ENCODE measurements at places on chromosomes 6 and 20. TPM values are rescaled to one million over a fixed set of nuclear protein-coding genes. Genes with fewer than 3 reads are reported as not detected.

Gene PFDN4
- 92.4 TPM for total RNA-seq

Gene HLA-DOB
- total RNA-seq: 0.49 TPM

Gene SLC22A1
- not detected for total RNA-seq

Gene SS18L1
- 9.7 TPM for total RNA-seq

Gene LST1
- 0.14 TPM for total RNA-seq

Gene PEX3
- 21.6 TPM for total RNA-seq

Gene C20orf144
- 0.11 TPM for total RNA-seq

Gene EPB41L1
- total RNA-seq: 10.7 TPM

Gene ZSCAN23
- total RNA-seq: 0.07 TPM

Gene SLC22A2
- total RNA-seq: not detected

Gene COX7A2
- 80.7 TPM for total RNA-seq

Gene EDN1
- 496 TPM for total RNA-seq

Gene TMEM244
- not detected for total RNA-seq

Gene ACTR5
- total RNA-seq: 14.0 TPM

Gene MUC22
- not detected for total RNA-seq

Gene SIRPB1
- not detected for total RNA-seq

Gene HRH3
- total RNA-seq: not detected

Gene TBXT
- total RNA-seq: not detected

DNA sequence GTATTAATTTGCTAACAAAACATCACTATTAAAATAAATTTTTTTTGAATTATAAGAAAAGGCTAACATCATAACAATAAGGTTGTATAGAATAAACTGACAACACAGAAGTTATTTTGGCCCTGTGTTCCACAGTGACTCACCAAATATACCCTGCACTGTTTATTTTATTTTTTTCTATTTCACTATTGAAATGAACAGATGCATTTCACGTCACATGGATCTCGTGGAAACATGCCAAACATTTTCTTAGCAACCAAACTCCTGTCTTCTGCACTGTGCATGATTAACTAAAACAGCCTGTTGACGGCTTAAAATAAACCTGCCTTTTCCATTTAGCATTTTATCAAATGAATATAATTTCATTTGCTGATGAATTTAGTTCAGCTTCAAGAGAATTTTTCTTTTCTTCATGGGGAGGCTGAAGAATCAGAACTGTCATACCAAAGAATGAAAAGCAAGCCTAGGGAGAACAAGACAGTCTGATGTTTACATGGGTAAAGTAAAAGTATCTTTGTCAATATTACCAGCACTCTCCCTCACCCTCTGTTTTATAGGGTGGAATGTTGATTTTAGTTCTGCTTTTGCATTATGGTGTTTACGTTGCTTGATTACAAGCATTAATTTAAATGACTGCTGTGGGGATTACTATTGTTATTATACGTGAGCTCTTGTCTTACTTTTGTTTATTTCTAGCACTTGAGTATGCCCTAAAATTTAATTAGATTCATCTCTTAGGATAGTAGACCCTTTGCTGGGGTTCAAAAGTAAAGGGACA, 115.3 kb downstream of the LCA5 start:
- peak; percentile 94 for DNase-seq

- DNase-seq: no peak
These were observed 105.2 kb upstream of the MAP7 start for GRCh38 chr6:136655239-136656014.

GRCh38 chr20:1881240-1881835, 13.9 kb upstream of the SIRPA start:
- DNase-seq: no peak

- no peak for DNase-seq
These were observed 247.3 kb downstream of the ZNF217 start for GRCh38 chr20:53346335-53346648.

- no peak for DNase-seq
These were observed 185.8 kb upstream of the CCN2 start for GRCh38 chr6:132136981-132137380.

DNA sequence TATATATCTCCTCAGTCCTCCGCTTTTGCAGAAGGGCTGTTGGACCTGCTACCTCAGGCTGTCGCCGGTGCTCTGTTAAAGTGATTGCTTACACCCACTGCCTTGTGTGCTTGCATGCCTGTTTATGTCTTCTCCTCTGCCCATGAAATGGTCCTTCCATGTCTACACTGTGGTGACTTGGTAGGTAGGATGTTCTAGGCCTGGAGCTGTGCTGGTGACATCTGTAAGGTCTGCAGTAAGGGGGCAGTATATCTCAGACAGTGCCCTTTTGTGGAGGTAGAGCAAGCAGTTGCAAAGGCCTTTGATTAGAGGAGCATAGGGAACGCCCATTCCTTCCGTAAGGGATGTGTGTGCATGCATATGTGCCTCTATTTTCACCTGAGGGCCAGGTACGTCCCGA, 40.3 kb downstream of the VAPB start:
- DNase-seq: no peak

GRCh38 chr6:90701146-90701781, 114.4 kb upstream of the MAP3K7 start:
- DNase-seq: no peak

GRCh38 chr20:49580813-49581174, 12.9 kb upstream of the PTGIS start:
- DNase-seq: no peak

DNA sequence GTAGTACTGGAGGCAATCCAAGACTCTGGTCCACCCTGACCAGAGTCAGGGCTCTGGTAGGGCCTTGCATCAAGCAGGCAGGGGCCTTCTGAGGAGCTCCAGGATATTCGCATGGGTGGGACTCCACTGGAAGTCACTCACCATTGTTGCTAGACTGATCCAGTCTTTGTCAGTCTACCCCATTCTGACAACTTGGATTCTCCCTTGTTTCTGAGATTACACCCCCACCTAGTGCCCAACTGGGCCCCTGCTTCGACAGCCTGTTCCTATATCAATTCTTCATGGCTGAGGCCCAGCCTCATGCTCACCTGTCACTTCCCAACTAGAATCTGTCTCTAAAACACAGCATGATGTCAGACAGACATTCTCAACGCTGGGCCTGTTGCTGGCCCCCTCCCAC, 5.2 kb downstream of the SLC35D3 start:
- DNase-seq: no peak

- no peak for DNase-seq
These were observed 41.2 kb downstream of the SLX4IP start for GRCh38 chr20:10476319-10476724.

GRCh38 chr6:26051665-26052310, 35.4 kb upstream of the HFE start:
- DNase-seq: no peak

DNA sequence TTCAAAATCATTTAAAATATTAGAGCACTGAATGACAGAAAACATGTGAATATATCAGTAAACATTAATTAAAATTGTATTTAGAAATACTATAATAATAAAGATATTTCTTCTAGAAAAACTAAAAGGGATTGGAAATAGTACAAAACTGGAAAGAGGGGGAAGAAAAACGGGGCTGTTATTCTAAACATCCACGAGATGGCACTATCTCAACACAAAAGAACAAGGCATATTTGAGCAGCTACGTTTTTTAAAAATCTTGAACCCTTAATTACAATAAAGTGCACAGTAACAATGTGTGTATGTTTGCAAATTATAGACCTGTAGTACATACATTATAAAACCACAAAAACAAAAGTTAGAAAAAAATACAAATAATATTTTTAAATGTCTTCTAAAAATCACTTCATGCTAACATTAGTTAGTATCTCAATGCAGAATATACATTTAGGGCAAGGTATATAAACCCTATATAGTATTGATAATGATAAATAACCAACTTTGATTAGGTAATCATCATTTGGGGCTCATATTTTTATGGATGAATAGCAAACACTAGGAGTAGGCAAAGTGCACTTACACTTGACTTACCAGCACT, 42.5 kb upstream of the PNISR start:
- DNase-seq: peak; percentile 1

DNA sequence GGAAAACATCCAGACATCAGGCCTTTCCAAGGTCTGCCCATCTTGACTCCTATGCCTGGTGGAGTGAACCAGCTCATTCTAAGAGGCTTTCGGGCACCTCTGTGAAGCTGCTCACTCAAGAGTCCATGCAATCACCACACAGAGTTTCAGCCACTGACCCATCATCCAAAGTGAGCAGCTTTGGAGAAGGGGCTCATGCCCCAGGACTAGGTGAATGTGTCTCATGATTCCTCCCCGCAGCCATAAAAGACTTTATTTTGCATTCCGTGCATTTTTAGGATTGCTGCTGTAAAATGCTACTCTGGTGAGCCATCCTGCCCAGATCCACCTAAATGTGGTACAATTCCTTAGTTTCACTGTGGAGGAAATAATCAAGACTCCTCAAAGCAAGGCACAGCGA, 44.5 kb upstream of the EZR start:
- DNase-seq: no peak

DNA sequence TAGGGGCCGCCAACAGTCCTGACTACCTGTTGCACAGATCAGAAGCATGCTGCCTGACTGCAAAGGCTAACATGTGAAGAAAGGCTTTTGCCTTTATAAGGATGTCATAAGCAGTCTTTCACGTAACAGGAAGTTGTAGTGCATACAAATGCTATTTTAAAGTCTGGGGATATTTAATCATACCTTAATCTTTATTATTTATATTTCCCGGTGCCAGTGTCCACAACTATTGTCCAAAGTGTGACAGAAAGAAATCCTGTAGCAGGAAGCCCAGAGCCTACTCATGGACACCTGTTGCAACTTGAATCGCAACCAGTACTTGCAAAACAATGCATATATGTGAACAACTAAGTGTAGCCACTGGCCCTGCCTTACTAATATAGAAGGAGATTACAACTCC, 235.8 kb downstream of the ALDH8A1 start:
- no peak for DNase-seq

- no peak for DNase-seq
These were observed 226.2 kb upstream of the MAN1A1 start for GRCh38 chr6:119575721-119576120.

DNA sequence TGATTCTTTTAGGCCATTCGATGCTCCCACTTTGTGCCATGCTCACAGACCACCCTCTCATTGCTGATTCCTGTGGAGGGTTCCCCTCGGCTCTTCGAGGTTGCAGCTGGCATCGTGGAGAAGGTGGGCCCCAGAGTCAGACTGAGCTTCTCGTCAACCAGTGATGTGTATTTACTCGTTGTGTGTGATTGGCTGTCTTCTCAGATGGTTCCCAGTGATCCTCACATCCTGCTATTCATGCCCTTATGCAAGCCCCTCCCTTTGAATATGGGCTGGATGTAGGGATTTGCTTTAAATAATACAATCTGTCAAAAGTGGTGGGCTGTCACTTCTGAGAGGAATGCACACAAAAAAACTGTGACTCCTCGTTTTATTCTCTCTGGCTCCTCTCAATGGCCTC, 99.6 kb upstream of the ENPP5 start:
- DNase-seq: no peak

- DNase-seq: no peak
These were observed 166.5 kb downstream of the TSHZ2 start for GRCh38 chr20:53138454-53139262.

GRCh38 chr6:63527658-63528514, 44.4 kb upstream of the LOC128125822 start:
- DNase-seq: peak; percentile 10

GRCh38 chr20:55417836-55418235, 587.5 kb downstream of the CBLN4 start:
- DNase-seq: no peak

- DNase-seq: no peak
These were observed 220.8 kb upstream of the FOXA2 start for GRCh38 chr20:22805219-22805618.

DNA sequence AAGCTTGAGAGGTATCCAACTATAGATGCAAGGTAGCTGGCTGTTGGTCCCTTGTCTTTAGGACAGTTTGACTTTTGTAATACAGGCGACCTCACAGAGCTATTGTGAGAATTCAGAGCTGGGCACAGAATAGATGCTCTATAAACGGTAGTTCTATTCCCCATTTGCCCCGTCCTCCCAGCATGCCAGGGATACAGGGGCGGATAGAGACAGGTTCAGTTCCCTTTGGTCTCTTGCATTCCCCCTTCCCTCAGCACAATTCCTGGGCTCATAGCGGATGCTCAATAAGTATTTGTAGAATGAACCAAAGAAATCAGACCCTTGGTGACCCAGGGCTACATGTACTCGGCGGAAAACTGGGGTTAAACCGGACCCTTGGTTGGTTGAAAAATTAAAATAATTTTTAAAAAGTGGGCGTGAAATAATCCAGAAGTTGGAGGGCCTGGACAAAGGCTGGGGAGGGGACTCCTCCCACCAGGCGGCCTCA, 707 bp upstream of the TOP1 start:
- no peak for DNase-seq

GRCh38 chr6:85866370-85866730, 223.7 kb upstream of the SYNCRIP start:
- DNase-seq: no peak

GRCh38 chr6:18302561-18303439, 38.5 kb upstream of the DEK start:
- DNase-seq: no peak

DNA sequence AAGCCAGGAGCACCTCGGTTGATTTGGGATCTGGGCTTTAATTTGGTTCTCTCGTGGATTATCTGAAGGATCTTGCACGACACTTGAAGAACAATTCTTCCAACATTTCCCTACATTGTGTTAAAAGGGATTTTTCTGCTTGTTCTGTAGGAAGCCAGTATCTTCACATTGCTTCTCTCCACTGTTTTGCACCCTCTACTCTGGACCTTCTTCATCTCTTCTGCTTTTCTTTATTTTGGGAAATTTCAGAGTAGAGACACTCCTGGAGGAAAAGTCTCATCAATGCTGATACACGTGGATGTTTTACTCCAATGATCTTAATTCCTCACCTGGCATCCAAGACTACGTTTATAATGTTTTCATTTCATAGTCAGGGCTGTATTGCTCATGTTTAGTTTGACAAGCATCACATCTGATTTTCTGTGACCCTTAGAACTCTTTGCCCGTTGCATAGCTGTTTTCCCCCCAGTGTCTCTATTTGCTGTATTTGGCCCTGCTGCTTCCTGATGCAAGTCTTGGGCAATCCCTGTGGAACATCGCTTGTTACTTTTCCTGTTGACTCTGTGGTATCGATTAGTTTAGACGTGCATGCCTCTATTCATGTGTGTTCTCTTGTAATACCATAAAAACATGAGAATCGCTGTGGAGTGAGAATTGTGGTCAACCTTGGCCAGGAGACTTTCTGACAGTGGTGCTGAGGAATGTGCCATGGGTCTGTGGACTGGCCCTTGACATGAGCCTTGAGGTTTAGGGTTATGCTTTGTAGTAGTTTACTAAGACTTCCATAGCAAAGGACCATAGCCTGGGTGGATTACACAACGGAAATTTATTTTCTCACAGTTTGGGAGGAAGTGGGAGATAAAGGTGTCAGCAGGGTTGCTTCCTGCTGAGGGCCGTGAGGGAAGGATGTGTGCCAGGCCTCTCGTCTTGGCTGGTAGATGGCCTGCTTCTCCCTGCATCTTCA, 12.5 kb downstream of the PLCB1 start:
- DNase-seq: no peak

GRCh38 chr20:61593516-61593915, 341.5 kb downstream of the CDH4 start:
- no peak for DNase-seq

DNA sequence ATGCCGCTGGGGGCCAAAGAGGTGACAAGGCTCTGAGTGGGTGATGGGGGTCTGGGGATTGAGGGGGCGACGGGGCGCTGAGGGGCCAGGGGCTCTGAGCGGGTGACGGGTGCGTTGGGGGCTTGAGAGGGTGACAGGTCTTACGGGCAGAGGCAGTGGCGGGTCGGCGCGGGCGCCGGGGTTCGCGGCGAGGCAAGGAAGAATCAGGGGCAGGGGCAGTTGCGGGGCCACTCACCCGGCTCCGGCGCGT, 146 bp downstream of the ZNFX1 start:
- DNase-seq: no peak

GRCh38 chr6:39553029-39553428, 172.2 kb downstream of the KIF6 start:
- DNase-seq: no peak

Data from pulmonary artery endothelial cell (primary cell).